ENCODE measurements at places on chromosomes 16 and 17.

DNA sequence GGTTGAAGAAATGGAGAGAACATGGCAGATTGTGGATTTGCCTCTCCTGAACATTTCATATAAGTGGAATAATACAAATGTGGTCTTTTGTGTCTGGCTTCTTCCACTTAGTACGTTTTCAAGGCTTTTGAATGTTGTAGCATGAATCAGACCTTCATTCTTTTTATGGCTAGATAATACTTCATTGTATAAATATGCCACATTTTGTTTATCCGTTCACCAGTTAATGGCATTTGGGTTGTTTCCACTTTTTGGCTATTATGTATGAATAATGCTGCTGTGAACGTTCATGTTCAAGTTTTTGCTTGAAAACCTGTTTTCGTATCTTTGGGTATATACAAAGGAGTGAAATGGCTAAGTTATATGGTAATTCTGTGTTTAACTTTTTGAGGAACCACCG, 130.4 kb downstream of the TANC2 start:
- DNase-seq: no peak

- DNase-seq: no peak
Observed at GRCh38 chr16:85491798-85492294, 121.3 kb upstream of the GSE1 start.

DNA sequence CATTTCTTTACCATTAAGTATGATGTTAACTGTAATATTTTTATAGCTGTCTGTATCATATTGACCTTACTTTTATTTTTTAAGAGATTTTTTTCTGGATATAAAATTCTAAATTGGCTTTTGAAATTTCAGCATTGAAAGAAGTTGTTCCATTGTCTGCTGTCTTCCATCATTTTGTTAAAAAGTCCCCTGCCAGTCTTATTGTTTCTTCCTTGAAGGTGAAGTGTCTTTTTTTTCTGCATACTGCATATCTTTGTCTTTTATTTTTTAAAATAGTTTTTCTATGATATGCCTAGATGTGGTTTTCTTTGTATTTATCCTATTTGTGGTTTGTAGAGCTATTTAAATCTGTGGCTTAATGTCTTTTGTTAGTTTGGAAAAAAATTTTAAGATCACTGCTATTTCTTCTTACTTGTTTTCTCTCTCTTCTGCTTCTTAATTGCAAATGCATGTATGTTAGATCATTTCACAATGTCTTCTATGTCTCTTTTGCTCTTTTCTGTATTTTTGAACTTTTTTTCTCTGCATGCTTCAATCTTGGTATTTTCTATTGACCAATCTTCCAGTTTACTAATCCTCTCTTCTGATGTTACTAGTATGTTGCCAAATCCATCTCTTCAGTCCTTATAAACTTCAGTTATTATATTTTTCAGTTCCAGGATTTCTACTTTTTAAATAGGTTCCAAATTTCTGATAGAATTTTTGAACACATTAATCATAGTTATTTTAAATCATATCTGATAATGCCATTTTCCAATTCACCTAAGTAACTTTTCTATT, 20.2 kb downstream of the IL21R start:
- no peak for DNase-seq

DNA sequence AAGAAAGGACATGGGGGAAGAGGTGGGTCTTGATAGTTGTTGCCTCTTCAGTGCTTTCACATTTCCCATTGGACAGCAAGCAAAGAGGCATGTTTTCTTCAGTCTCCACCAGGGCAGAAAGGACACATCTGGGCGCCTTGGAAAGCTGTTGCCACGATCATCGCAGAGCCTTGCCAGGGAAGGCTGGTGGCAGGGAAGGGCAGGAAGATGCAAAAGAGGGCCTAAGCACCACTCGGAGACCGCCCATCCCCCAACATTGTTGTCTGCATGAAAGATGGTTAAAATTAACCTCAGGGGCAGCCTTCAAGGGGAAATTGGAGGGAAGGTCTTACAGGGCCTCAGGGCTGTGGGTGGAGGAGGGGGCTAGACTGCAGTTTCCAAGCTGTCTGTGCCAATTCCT, 114.2 kb downstream of the SOX9 start:
- DNase-seq: no peak

DNA sequence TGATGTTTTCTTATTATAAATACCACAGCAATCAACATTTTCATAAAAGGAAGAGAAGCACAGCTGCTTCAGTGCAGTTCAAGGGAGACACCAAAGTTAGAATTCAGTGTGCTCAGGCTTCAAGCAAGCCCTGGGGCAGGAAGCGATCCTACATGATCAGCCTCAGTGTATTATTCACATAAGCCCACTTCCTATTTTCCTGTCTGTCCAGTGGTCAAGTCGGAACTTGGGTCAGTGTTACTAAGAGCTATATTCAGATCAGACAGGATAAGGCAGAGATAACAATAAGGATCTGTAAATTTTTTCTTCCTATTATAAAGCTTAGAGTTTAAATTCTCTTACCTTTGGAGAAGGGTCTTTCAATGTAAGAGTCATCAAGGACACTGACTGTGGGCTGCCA, 12.9 kb downstream of the HEATR6 start:
- DNase-seq: no peak

- no peak for DNase-seq
Observed at GRCh38 chr16:783404-784161, 4.6 kb downstream of the RPUSD1 start.

DNA sequence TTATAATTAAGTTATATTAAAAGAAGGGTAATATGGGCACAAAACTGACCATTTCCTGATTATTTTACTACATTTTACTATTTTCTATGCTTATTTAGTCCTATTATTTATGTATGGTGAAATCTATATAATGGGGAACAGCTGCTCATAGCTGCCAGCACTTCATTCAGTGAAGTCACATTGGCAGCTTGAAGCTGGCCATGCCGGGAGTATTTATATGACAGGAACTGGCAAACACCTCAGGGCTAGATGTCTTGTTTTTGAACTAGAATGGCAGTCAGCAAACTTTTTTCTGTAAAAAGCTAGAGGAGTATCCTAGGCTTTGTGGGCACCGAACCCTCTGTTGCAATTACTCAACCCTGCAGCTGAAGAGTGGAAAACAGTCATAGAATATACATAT, 104.1 kb downstream of the CDH13 start:
- DNase-seq: no peak

DNA sequence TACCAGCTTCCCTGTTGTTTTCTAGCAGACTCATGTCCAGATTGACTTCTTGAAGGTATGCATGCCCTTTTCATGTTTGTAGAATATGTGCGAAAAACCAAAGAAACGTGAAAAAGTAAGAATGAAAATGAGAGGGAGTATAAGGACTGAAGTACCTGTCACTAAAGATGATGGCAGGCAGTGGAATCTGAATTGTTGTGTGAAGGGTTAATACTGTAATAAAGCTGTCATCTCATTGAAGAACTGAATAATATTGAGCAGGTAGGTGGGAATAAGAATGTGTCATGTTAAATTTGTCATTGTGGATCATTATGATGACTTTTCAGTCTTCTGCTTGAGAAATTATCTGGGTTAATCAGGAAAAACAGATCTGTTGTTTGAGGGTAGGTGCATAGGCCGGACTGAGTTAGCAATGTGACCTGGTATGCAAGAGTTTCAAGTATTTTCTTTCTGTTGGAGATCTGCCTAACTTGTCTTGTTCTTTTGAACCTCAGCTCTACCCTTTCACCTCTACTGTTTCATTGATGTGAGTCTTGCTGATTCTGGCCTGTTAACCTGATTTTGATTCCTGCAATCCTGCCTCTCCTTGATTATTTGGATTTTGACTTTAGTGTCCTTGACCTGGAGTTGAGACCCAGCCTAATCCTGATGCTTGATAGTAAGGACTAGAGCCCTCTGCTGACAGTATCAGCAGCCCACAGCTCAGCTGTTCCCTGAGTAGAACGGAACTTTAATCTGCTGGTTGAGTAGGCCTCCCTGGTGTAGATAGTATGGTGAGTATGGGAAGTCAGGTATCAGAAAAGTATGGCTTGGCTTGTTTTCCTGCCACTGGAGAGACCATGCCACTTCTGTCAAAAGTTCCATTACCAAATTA, 64.6 kb downstream of the MAP2K4 start:
- no peak for DNase-seq

DNA sequence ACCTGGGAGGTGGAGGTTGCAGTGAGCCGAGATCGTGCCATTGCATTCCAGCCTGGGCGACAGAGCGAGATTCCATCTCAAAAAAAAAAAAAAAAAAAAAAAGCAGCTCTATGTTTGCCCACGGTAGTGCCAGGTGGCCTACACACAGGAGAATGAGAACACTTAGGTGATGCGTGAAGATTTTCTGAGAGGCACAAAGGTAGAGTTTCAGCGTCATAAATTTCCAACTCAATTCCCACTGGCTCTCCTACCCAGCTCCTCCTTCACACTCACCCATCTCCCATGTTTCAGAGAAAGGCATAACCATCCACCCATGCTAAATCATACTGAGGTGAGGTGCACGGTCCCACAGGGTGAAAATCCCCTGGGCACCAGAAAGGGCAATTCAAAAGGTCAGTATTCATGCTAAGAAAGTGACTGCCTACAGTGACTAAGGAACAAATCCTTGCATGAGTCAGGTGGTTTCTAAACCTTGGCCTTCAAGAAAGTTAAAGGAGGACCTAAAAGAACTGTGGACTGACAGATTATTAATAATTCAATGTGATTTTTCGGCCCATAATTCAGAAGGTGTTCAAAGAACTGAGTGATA, 4.8 kb downstream of the DCAKD start:
- DNase-seq: no peak

- DNase-seq: peak; percentile 26
Observed at GRCh38 chr16:1612320-1613111, at the start of gene CRAMP1. CRAMP1 (plus strand) TSS chr16:1612360; CDS start chr16:1614640, 2,280 bp downstream.

- DNase-seq: no peak
Observed at GRCh38 chr16:68563631-68564381, 24.7 kb downstream of the ZFP90 start.

DNA sequence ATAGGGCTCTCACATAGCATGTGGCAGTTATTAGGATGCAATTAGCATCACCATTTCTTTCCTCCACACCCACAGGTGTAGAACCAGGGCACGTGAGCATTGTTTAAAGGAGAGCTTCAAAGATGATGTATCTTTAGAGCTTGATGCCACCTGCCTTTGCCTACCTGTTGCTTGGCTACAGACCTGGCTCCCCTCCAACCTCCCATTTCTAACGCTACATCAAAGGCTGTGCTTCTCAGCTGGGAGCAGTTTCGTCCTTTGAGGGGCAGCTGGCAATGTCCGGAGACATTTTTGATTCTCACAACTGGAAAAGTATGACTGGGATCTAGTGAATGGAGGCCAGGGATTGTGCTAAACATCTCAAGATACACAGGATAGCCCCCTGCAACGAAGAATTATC, 78.5 kb upstream of the CLEC3A start:
- no peak for DNase-seq

DNA sequence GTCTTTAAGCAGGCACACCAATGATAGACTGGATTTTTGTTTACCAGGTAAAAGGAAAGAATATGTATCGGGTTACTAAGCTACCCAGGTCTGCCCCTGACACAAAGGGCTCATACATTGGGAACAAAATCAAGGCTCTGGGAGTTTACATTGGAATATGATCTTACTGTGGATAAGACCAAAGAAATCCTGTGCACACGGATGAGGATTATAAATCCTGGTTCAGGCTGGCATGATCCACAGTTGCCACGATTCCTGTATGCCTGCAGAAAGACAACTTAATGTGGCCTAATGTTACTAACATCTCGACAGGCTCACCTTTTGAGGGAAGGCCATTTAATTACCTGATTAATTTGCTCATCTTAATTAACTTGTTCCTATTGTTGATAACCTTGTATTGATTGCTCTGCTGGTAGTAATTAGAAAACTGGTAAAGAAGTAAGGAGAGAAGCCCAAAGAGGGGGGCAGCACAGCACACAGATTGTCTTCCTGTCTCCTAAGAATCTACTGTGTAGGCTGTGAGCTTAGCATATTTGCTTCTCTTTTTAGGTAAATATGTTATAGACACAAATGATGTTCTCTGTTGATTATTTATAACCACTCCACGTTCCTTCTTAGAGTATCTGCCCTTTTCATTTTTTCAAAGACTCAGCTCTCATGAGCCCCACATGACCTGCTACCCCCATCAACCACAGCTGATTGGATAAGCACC, 51.0 kb upstream of the TOX3 start:
- DNase-seq: no peak

DNA sequence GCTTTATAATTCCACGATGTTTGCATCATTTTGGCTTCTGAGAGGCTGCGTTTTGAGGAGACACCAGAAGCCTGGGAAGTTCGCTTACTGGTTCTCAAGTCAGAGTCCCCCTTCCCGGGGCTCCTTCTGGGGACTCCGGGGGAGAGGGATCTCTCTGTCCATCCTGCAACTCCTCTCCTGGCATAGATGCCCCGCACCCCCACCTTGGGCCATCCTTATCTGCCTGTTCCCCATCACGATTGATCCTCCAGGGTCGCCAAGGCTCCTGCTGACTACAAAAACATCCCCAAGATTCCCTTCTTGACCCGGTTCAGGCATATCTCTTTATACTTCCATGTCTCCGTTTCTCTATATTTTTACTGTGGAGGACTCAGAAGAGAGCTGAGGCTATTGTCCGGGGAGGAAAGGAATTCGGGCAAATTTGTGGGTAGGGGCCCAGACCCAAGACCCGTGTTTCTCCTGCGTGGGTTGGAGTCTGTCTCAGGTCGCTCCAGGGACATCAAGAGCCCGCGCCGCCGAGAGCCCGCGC, 18.4 kb upstream of the HOXB13 start:
- DNase-seq: no peak

DNA sequence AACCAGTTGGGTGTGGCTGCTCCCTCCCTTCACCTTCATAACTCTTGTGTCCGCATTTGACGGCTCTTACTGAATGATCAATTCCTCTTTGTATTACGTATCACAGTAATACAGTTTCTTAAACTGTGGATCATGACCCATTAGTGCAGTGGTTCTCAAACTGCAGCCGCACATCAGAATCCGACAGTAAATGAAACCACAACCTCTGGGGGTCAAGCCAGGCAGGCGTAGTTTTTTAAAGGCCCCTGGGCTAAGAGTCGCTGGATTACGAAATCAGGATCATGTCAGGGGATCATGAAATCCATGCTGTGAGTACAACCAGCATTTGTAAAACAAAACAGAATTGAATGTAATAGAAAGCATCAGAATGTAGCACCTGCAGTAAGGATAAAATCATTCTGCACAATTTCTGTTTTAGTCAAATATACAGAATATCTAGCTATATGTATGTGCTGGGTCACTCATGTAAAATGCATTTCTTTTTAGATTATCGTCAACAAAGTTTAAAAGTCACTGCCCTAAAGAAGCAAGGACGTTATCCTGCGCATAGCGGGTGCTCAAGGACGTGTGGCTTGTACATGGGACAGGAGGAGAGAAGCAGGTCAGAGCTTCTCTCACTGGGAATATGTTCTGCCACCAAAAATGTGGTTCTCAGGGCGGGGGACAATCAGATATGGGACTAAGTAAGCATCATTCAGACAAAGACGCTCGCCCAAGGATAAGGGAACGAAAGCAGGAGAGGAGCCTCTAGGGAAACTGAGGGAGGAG, 113.1 kb downstream of the ZFHX3 start:
- DNase-seq: no peak

- DNase-seq: no peak
Observed at GRCh38 chr17:80137131-80137530, 9.8 kb downstream of the EIF4A3 start.

All from HL-60 (cell line).